ENCODE measurements at places on chromosomes 6 and 20.

- no peak for DNase-seq
Observed at GRCh38 chr6:12137480-12137879, 125.4 kb downstream of the HIVEP1 start.

GRCh38 chr6:67265996-67266921 lies 1368.8 kb upstream of the ADGRB3 start:
- no peak for DNase-seq

GRCh38 chr20:52972965-52973819 lies 1.0 kb downstream of the TSHZ2 start:
- DNase-seq = no peak

- DNase-seq = no peak
Observed at GRCh38 chr6:155256122-155256795, 7.6 kb upstream of the CLDN20 start.

DNA sequence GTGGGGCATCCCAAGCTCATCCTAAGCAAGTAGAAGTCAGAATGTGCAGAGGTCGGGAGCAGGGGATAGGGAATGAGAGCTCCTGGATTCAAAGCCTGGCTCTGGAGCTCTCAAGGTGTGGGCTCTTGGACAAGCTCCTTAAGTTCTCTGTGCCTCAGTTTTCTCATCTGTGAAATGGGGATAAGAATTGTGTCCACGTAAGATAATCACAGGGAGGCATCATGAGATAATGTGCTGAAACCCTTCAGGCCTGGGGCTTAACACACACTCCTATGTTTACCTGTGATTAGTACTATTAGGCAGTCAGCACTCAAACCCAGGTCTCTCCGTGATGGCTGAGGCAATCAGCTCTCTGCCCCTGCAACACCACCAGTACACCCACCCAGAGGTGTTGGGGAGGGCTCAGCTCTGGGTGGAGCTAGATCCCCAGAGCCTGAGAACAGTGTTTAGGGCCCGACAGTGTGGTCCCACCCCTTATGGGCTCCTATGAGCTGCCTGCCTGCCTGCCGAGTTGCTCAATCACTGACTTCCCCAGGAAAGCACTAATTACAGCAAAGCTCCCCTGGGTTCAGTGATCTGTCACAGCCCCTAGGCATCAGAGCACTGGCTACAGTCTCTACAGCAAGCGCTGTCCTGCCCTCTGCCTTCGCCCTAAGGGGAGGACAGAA lies 6.3 kb upstream of the SIRPA start:
- no peak for DNase-seq

- DNase-seq = no peak
Observed at GRCh38 chr6:138011413-138011812, 95.8 kb downstream of the PERP start.

- no peak for DNase-seq
Observed at GRCh38 chr6:28634411-28634760, 108.7 kb downstream of the GPX5 start.

GRCh38 chr6:13427801-13428582 lies 59.4 kb downstream of the GFOD1 start:
- DNase-seq = peak; percentile 49

- no peak for DNase-seq
Observed at GRCh38 chr20:20712004-20712473, 405 bp downstream of the RALGAPA2 start.

DNA sequence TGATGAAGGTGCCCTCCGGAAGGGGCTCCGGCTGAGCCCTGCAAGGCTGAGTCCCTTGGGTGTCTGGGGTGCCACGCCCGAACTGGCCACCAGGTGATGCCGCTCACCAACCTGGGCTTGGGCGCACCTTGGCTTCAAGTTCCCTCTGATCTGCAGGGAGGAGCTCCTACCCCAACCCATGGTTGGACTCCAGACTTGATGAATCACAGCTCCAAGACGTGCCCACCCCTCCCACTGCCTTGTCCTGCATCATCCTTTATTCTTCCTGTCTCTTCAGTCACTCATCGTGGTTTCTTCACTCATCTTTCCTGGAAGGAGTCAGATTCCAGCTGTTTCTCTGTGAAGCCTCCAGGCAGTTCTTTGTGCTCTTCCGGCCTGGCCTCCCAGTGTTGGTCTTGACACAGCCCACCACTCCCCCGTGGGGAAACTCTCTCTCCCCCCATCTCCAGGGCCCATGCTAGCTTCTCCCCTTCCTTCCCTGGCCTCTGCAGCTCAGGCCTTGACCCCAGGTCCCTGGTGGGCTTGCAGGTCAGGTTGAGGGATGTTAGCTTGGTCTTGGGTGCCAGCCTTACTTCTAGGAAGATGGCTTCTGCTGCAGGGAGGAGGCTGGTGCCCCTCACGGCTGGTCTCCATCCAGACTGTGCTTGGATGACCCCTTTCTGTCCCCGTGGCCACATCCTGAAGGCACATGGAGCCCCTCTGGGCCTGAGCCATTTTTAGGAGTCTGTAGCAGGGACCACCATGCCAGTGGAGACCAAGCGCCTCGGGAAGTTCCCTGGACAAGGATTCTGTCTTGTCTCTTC lies 2.6 kb upstream of the ZBP1 start:
- DNase-seq = peak; percentile 60

GRCh38 chr6:134707342-134708031 lies 242.4 kb downstream of the ALDH8A1 start:
- no peak for DNase-seq

DNA sequence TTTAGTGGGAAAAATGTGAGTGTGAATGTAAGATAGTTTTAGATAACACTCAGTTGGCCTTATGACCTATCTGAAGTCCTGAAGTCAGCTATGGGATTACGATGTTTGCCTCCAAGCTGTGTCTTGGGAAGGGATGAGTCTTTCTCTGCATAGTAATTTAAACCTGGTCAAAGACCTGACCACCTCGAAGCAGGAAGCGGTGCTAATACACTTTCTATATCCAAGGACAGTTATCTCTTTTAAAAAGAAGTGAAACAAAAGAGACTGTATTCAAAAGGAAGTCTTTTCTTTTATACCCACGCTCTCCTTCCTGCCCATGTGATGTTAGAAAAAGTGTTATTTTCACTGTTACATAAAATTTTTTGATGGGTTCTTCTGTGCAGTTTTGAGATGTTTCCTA lies 94.9 kb downstream of the JARID2 start:
- no peak for DNase-seq

GRCh38 chr20:36847009-36847709 lies 28.8 kb upstream of the TLDC2 start:
- DNase-seq = no peak

GRCh38 chr6:5250911-5251310 lies 9.8 kb downstream of the LYRM4 start:
- DNase-seq = no peak

- DNase-seq = no peak
Observed at GRCh38 chr20:36093025-36093803, 61.3 kb upstream of the EPB41L1 start.

- DNase-seq = no peak
Observed at GRCh38 chr20:31542201-31542842, 28.1 kb downstream of the HM13 start.

DNA sequence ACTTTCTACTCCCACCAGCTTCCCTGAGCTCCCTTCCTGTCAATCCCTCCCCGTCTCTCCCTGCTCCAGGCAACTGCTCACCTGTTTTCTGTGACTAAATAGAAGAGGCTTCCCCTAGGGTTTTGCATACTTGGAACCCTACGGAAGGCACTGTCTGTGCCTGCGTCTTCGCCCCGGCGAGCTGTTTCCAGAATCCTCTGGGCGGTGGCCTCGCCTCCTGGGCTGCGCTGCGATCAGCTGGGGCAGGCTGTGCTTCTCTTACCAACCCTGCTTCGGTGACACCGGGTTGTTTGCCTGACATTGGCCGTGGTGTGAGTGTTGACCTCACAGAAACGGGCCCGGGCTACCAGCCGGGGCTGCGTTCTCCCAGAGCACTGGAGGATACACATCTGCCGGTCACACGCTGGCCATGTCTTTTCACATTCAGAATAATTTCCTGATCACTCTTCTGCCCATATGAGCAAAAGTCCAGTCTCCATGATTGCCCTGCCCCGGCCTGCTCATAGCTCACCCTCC lies 29.4 kb upstream of the CCR6 start:
- DNase-seq = no peak

DNA sequence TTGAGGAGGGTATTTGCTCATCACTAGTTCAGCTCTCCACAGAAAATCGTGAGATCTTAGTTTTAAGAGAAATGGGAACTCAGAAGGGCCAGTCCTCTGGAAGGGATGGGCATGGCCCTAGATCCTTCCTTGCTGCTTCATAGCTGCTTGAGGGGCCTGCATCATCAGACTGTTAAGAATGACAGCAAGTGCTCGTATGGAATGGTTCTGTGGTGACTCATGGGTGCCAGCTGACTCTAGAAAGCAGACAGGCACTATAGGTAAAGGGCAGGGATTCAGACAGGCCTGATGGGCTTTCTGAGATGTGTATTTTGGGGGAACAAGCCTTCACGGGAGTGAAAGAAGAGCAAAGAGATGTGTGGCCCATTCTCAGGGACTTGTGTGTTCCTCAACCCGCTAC lies 90.8 kb downstream of the MYLK4 start:
- DNase-seq = no peak

DNA sequence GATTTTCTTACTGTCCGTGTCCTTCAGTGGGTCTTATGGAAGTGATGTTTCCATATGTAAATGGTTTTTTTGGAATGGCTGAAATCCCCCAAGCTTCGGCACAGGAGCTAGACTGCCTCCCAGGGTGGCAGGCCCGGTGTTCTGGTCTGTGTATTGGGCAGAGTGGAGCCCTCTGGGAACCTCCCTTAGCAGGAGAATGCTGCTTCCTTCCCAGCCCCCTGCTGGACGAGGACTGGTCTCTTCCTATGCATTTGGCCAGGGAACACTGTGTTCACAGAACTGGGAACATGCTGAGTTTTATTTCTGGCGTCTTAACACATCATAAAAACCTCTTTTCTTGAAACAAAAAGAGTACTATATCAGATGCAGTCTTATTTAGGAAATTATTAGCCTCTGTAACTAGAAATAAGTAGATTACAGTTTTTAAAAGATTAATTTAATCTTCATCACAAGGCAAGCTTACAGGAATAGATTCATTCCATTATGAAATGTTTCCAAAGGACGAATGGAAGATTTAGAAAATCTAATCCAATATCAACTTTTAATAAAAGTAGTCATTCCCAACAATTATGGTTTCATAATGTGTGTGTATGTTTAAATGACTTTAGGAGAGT lies 56.6 kb downstream of the SYTL3 start:
- DNase-seq = no peak

DNA sequence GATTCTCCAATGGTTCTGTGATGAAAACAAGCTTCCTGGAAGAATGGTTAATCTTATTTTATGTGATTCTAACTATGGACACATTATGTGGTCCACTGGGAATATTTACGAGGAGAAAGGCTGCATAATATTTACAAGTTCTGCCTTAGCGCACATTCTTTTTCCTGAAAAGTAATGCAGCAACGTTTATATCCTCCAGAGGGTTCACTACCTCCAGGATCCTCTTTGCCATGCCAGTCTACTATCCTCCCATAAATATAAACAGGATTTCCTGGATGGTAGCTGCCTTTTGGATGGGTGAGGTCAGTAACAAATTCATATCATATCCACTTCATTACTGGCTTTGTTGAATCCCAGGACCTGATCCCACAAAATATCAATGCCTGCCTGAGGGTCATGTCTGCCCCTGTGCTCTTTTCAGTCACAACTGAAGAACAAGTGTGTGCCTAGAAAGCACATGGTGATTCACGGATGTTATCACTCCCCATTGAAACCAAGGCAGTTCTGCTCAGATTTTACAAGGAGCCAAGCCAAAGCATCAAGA lies 30.4 kb downstream of the ADGRF5 start:
- DNase-seq = no peak

- DNase-seq = no peak
Observed at GRCh38 chr20:48745330-48745729, 82.5 kb downstream of the PREX1 start.

- DNase-seq = no peak
Observed at GRCh38 chr6:135311446-135312200, 130.5 kb downstream of the MYB start.

DNA sequence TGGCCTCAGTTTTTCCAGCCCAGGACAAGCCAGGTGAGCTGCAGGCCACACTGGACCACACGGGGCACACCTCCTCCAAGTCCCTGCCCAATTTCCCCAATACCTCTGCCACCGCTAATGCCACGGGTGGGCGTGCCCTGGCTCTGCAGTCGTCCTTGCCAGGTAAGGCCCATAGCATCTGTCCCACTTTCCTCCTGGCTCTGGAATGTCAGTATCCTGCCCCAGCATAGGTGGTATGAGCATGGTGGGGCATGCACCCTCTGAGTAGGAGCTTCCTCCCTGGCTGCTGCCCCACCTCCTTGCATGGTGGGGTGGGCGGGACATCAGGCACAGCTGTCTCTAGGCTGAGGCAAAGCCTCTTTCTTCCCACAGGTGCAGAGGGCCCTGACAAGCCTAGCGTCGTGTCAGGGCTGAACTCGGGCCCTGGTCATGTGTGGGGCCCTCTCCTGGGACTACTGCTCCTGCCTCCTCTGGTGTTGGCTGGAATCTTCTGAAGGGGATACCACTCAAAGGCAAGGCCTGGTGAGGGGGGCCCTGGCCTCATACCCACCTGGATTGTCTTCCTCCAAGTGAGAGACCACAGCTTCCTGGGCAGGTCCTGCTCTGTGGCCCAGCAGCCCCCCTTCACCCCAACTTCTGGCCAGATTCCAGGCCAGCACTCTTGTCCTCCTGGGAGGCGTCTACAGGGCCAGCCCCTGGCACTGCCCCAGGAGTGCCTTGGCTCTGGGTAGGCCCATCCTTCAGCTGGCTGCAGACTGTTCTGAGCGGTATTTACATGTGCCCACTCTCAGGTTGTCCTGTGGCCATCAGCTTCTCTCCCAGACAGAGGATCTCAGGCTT lies 9.1 kb downstream of the PI16 start:
- DNase-seq = no peak

DNA sequence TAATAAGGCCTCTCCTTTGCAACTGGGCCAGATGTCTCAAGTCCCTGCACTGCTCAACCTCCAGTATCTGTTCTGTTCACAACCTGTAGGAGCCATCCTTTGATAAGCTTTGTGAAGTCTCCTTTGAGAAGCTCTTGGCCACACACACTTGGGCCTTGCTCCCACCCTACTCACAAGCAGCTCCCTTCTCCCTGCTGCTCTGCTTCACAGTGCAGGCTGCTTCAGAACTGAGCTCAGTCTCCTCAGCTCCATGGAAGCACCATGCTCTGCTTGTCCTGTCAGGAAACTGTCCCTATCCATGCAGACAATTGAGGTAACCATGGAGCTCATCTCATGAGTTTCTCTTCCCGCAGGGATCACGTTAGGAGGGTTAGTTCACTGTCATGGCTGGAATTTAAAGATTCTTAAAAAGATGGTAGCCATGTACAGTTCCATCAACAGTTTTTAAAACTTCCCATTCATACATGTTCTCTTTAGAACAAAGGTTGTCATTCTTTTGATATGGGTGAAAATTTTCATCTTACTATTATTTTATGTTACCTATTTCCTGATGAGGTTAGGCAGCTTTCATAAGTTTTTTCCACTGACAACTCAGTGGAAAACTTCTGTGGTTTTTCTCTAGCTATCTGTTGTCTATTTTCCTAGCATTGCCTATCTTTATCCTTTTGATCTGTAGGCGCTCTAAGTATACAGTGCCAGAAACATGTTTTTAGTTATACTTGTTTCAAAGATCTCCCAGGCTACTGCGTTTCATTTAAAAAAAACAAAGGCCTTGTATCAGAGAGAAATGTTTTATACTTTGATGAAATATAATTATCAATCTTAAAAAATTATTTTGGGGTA lies 62.6 kb downstream of the AK9 start:
- DNase-seq = no peak

Data from stimulated activated CD8-positive, alpha-beta memory T cell treated with anti-CD3 and anti-CD28 coated beads, Interleukin-7, amount 100 ng/mL, for 1 hour (primary cell).